ENCODE measurements at places on chromosomes 4 and X.

DNA sequence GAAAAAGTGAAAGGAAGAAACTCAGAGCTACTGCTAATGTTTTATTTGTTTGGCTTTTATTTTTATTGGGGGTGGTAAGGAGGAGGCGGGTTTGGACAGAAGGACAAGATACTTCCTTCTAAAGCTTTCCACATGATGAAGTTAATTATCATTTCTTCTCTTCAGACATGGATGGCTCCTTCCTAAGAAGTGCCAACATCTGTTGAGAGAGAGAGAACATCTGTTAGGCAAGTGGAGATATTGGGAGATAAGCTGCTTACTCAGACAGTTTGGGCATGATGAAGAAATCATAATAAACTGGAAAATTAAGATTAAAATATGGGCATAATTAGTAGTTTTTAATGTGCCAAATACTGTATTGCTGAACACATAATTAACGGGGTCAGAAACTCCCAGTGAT is 535.7 kb upstream of the INTU start:
- no peak for DNase-seq

DNA sequence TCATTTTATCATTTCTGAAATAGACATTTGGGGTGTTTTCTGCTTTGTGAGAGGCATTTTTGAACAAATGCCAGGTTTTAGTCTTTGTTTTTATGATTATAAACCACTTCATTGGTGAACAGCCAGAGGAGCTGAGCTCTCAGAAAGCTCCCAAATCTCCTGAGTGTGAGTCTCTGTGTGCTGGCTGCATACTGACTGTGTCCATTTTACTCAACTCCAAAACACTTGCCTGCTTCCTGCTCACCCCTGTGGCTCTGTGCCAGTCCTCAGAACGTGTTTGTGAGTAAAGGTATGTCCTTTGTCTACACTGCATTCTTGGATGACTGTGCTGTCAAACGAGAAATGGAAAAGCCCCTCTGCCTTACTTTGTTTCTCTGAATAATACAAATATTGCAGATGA is 5.4 kb upstream of the LRAT start:
- no peak for DNase-seq

DNA sequence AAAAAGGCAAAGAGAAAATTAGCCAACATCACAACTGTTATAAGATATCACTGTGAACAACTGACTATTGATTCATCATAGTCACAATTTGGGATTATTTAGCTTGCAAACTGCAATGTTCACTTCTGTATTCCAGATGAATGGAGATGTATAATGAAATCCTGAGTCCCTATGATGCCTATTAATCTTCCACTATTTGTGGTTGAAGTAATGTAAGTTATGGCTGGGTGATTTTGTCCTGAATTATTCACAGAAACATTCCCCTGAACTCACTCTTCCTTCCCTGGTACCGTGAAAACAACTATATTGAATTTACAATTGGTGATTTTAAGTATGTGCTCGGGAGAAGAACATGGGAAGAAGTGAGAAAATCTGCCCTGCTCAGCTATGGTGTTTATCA is 50.8 kb upstream of the NPFFR2 start:
- DNase-seq, result no peak

GRCh38 chrX:69148946-69149345 is 16.3 kb downstream of the PJA1 start:
- DNase-seq, result no peak

- DNase-seq, result no peak
Measured at GRCh38 chr4:38146383-38146782, 186.2 kb downstream of the PTTG2 start.

DNA sequence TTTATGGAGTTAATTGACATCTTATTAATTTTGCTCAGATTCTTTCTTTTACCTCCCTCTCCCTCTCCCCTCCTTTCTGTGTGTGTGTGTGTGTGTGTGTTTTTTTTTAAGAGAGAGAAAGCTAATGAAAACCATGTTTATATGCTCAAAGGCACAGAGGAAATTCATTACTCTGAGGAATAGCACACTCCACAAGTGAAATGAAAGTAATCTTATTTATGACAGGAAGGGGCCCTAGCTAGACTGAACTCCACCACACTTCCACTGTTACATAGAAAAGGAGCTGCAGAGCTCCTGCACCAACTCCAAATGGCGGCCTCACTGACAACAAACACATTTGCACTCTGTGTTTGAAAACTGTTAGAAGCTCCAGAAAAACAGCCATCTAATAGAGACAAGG is 150.6 kb downstream of the RASL11B start:
- DNase-seq, result no peak

- no peak for DNase-seq
Measured at GRCh38 chr4:156291317-156291716, 337.7 kb upstream of the CTSO start.

DNA sequence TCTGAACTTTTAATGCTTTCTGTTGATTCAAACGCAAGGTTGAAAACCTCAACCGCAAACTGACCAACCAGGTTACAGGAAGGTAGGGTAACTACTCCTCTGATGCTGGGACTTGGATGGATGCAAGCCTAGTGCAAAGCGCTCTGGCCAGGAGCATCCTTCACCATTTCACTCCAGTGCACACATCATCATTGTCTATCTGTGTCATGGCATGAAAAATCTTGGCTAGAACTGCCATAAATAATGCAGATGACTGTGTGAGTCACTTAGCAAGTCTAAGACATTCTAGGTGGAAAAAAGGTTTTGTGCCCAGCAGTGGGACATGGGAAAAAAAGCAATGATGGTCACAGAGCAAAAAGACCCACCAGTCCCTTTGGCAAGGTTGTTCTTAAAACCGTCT is 10.9 kb downstream of the ADGRA3 start:
- no peak for DNase-seq

GRCh38 chr4:173489514-173489913 is 40.5 kb downstream of the HAND2 start:
- DNase-seq, result no peak

- no peak for DNase-seq
Measured at GRCh38 chr4:137510557-137511265, 21.6 kb downstream of the PCDH18 start.

GRCh38 chr4:5619913-5620625 is 88.3 kb downstream of the EVC2 start:
- no peak for DNase-seq

DNA sequence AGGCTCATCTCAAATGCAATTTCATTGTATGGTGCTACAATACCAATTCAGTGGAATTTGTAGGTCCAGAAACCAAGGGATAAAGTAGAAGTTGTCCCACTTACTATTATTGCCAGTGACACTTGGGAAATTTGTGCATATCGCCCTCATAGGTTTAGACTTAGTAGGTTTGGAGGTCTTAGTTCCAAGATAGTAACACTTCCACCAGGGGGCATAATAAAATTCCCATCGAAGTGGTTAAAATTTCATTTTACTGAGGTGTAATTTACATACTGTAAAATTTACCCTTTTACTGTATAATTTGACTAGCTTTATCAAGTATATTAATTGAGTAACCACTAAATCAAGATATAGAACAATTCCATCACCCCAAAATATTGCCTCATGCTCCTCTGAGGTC is 174.6 kb downstream of the INPP4B start:
- no peak for DNase-seq

- DNase-seq, result no peak
Measured at GRCh38 chr4:49018718-49019295, 32.7 kb downstream of the CWH43 start.

- DNase-seq, result no peak
Measured at GRCh38 chr4:120557372-120557771, 365.2 kb downstream of the PRDM5 start.

- no peak for DNase-seq
Measured at GRCh38 chr4:6420036-6420435, 52.4 kb downstream of the PPP2R2C start.

GRCh38 chr4:1338752-1339414 is 8.1 kb upstream of the UVSSA start:
- DNase-seq, result no peak

DNA sequence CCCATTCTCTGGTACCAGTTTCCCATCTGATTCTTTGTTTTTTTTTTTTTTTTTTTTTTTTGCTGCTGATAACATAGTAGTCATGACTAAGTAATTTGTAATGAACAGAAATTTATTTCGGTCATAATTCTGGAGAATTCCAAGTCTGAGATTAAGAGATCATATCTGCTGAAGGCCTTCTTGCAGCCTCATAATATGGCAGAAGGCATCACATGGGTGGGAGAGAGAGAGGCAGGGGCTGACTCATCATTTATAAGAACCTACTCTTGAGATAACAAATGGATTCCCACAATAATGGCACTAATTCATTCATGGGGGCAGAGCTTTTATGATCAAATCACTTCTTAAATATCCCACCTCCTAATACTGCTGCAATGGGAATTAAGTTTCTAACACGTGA is 1034.3 kb downstream of the STIM2 start:
- no peak for DNase-seq

DNA sequence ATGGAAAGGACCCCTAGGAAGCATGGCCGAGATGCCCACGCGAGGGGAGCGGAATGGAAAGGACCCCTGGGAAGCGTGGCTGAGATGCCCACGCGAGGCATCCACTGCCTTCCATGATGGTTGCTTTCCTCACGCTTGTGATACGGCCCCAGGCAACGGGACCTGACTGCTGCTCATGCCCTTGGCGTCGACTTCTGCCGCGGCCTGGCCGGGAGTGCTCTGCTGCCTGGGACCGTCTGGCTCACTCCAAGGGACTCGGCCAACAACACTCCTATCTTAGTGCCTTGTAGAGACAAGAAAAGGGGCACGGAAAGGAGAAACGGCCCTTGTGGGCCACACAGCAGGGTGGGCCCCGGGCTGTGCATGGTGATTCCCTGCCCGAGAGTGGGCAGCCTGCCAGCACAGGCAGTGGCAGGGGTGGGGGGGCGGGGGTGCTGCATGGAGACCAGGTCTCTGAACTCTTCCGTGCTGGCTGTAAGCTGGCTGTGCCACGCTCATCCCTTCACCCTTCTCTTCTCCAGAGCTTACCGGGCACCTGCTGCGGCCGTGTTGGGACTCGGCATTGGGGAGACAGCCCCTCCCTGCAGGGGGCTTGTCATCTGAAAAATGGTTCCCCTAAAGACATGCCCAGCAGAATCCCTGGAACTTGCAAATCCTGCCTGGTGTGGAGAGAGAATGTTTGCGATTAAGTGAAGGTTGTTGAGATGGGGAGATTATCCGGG is 38.6 kb upstream of the HMX1 start:
- DNase-seq, result no peak

GRCh38 chr4:185542626-185543315 is 7.5 kb upstream of the PDLIM3 start:
- no peak for DNase-seq

- no peak for DNase-seq
Measured at GRCh38 chrX:10598540-10598939, 21.8 kb downstream of the MID1 start.

GRCh38 chr4:52837716-52838558 is 24.2 kb upstream of the RASL11B start:
- DNase-seq, result no peak

GRCh38 chr4:48078862-48079655 is 55.0 kb downstream of the TXK start:
- no peak for DNase-seq

DNA sequence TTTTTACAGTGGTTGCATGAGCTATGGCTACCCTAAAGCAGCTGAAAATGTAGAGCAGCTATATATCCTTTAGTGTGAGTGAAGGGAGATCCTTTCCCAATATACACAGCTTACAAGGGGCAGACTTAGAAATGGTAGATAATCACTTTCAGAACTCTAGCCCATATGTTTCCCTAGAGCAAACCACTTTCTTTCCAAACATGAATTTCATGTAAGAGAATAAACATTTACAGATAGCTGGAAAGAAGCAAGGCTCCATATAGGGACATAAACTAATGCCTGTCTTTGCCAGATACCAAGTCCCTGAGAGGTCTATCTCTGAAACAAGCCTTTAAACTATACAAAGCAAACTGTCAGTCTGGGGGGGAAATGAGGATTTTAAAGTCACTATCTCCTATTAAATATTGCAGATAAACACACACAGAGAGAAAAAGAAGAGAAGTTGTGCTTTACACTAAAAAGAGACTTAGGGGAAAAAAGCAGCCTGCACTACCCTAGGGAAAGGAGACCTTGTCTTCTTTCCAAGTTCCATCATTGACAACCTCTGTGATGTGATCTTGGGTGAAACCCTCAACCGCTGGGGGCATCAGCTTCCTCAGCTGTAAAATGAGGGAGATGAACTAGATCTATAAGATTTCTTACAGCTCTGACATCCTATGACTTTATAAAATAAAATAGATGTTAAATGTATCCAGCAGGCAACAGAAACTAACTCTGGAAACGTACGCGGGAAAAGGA is 73.6 kb downstream of the TMEM156 start:
- no peak for DNase-seq

DNA sequence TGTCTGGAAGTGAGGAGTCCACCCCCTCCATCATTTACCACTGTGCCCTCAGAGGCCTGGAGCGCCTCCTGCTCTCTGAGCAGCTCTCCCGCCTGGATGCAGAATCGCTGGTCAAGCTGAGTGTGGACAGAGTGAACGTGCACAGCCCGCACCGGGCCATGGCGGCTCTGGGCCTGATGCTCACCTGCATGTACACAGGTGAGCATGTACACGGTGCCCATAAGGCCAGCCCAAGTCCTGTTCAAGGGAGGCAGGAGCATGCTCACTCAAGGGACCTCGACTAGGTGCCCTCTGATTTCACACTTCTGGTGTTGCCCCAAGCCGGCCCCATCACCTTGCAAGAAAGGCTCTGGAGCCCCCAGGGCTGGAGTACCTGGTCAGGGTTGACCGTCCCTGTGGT is 13.4 kb upstream of the MSANTD1 start:
- no peak for DNase-seq

DNA sequence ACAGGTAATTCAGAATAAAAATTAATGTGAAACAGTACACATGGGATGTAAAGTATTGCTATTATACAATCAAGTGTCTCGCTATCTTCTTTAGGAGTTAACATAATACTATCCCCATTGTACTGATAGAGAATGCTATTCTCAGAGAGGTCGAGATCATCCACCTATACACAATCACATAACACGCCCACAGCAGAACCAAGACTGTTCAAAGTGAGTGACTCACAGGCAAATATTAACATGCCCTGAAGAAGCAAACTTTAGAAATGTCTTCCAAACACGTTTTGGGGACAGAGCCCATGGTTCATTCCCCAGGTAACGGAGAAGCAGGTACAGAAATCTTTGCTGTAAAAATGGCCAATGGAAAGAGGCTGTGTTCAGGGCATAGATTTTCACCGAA is 50.1 kb upstream of the PHKA2 start:
- no peak for DNase-seq

DNA sequence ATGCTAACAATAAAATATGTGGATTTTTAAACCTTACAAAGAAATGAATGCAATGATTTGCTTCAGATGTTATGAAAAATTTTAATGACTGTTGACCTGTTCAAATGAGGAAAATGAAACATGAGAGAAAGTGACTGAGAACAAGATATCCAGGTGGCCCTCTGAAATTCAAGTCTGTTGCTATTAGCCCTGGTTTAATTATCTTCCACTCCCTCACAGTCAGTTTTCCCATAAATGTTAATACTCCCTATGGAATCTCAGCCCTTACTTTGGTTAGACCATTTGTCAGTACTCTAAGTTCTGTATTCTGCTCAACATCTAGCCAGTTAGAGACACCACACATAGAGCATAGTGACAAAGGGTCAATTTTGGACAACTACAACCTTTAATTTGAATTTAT is 327.8 kb downstream of the PDGFC start:
- no peak for DNase-seq

GRCh38 chr4:184961660-184962059 is 56.6 kb upstream of the HELT start:
- DNase-seq, result no peak

- no peak for DNase-seq
Measured at GRCh38 chr4:42733380-42733779, 76.5 kb upstream of the ATP8A1 start.

GRCh38 chr4:119666653-119667091 is 38.1 kb upstream of the PDE5A start:
- no peak for DNase-seq

GRCh38 chr4:1199556-1200331 is 27.4 kb upstream of the SPON2 start:
- DNase-seq, result no peak
